ENCODE measurements at places on chromosomes 12 and 14.

DNA sequence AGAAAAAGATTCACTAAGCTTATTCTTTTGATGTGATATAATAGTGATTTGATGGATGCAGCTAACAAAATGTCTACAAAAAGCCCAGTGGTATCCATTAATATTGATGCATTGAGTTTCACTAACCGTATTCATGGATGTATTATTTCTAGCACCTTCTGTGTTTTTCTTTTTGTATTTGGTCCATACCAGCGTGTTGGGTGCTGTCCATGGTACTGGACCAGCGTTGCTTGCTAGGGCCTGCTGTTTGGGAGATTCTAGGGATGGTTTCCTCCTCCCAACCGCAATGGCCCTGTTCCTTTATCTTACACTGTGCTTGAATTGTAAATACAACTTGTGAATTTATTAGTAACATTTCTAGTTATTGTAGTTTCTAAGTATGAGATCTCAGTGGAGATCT, 31.7 kb downstream of the ANO4 start:
- no peak for DNase-seq

- DNase-seq: no peak
Measured at GRCh38 chr12:87599459-87599858, 429.7 kb downstream of the C12orf50 start.

DNA sequence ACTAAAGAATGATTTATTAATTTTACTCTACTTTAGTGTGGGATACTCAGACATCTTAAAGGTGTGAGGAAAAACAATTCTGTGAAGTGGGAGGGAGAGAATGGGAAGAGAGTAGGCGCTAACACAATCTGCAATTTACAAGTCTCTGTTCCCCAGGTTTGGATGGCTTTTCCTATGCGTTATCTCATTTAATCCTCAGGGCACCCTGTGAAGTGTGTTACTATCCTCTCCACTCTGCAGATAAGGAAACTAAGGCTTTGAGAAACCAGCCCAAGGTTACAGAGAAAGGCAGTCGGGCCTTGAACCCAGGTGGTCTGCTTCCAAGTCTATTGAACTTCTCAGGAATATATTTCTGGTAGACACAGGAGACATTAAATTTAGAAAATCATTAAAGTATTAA, 36.2 kb upstream of the TUBA1C start:
- DNase-seq: no peak

DNA sequence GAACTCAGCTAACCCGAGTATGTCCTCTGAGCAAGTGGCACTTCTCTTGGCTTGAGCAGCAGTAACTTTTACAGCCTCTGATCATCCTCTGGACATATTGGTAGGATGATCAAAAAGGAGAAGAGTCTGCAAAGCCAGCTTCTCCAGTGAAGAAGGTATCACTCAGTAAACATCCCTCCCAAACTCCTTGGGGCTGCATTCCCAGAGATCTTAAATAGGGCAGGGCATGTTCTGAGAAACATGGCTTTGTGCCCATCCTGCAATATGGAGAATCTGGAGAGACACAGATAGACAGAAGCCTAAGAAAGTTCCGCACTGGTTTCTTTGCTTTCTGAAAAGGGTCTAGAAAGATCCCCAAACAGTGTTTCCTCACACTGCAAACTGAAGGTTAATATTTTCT, 65.4 kb downstream of the RBM19 start:
- DNase-seq: no peak

- DNase-seq: no peak
Measured at GRCh38 chr12:91383099-91383498, 200.5 kb upstream of the DCN start.

GRCh38 chr12:13686260-13686659, 295.1 kb downstream of the GRIN2B start:
- DNase-seq: no peak

- DNase-seq: no peak
Measured at GRCh38 chr12:65300679-65301349, 22.3 kb downstream of the MSRB3 start.

DNA sequence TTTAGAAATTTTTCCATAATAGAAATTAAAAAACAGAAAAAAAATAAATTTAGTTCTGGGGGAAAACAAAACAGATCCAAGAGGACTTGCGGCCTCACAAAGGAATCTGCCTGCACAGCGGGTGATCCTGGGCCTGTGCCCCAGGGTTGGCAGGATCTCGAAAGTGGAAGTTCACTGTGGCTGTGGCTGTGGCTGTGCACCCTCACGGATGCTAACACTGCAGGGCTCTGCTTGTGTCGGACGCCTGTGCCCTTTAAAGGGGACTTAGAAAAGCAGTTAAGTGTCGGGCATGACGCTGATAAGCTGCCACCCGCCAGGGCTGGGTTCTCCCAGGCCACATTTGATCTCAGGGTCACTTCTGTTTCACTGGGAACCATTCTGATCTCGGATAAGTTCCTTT, 209.1 kb downstream of the TTC7B start:
- DNase-seq: no peak

GRCh38 chr12:34402228-34402898, 380.1 kb downstream of the ALG10 start:
- DNase-seq: no peak

DNA sequence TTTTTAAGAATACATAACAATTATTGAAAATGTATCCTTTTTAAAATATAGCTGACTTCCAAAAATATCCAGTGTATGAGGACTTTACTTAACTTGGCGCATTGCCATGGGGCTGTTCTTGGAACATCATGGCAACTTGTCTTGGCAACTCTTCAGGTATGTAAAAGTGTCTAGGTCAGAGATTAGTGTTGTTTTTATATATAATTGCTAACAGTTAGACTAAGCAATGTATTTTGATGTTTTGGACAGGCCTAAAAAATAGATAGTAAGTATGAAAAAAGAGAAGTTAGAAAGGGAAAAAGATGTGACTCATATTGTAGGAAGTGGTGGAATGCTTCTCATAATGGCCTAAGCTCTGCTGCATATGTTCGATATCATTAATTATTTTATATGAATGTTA, 70.9 kb downstream of the MON2 start:
- DNase-seq: peak; percentile 10

DNA sequence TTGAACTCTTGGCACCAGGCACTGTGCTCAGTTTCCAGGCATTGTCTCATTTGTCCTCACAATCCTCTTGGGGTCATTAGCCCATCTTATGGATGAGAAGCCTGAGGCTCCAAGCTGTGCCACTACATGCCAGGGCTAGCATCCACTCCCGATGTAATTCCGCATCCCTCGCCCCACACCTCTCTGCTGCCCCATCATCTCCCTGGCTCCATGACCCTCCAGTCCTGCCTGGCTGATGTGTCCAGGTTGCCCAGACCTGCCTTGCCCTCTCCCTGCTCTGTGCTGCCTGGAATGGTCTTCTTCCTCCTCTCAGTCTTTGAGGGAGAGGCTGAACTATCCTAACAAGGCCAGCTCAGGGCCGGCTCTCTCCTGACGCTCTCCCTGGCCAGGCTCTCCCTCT, 27.5 kb downstream of the PIGH start:
- DNase-seq: no peak

Measured in BJ (cell line).